ENCODE measurements at places on chromosomes 4 and X.

DNA sequence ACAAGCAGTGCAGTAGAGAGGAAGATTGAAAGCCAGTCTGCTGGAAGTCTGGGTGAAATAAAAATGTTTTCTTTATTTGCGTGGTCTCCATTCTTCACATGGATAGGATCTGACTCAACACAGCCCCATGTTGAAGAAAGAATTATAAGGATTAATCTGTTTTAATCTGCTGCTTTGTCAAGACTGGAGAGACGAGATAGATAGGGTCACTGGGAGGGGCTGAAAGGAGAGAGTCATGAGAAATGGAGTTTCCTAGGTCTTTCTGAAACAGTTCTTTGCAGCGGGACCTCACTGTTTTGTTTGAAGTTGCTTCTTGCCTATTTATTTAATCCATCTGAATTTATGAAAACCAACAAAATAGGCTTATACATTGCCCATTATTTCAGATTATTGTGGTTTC is 32.4 kb upstream of the RHOH start:
- DNase-seq: no peak

GRCh38 chrX:99394456-99394855 is 1015.6 kb downstream of the PCDH19 start:
- DNase-seq: no peak

GRCh38 chrX:152892999-152893891 is 4.6 kb upstream of the ZNF185 start:
- no peak for DNase-seq

DNA sequence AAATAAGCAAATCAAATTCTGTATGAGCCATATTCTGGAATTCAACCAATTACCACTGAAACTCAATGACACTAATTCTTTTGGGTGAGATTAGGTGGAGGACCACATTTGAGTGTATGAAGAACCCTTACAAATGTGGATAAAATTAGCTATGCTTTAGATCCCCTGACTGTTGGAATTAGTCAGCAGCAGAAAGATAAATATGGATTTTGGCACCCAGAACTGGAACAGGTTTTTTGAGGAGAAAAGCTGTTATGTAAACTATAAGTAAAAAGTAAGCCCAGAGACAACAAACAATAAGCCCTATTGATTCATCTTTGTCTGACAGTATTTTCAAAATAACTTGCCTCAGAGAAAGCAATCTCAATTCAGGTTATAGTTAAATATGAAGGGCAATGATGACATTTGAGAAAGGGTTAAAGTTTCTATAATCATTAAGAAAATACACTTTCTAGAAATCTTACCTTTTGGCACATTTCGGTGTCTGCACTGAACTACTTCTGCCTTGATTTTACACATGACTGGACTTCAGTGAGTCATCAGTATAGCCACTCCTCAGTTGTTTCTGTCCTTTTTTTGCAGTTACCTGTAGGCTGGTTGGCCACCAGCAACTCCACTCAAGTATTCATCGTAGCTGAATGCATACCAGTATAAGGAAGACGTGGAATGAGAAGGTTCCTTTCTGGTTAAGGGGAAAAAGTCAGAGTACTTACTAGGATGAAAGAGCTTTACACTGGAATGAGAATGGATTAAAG is 80.0 kb downstream of the KCTD8 start:
- no peak for DNase-seq

GRCh38 chrX:24448762-24449250 is 16.3 kb upstream of the PDK3 start:
- DNase-seq: no peak

- DNase-seq: no peak
These were observed 22.5 kb upstream of the PRDX4 start for GRCh38 chrX:23644744-23645143.

- no peak for DNase-seq
These were observed 1.6 kb downstream of the SCARB2 start for GRCh38 chr4:76211769-76212708.

DNA sequence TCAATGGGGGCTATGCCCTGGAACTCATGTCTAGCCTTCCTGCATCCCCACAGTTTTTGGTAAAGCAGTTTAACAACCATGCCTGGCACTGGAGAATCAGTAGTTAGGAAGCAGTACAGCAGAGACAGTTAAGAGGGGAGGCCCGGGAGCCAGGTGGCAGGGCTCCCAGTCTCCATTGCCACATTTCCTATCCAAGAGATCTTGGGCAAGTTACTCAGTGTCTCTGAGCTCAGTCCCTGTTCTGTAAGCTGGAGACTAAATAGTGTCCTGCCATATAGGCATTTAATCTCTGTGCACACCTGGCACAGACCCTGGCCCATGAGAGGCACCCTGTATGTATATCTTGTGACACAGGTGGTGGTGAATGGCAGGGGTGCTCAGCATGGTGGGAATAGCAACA is 156.1 kb upstream of the EOLA2 start:
- no peak for DNase-seq

- no peak for DNase-seq
These were observed 19.0 kb downstream of the ATP8A1 start for GRCh38 chr4:42637867-42638266.

DNA sequence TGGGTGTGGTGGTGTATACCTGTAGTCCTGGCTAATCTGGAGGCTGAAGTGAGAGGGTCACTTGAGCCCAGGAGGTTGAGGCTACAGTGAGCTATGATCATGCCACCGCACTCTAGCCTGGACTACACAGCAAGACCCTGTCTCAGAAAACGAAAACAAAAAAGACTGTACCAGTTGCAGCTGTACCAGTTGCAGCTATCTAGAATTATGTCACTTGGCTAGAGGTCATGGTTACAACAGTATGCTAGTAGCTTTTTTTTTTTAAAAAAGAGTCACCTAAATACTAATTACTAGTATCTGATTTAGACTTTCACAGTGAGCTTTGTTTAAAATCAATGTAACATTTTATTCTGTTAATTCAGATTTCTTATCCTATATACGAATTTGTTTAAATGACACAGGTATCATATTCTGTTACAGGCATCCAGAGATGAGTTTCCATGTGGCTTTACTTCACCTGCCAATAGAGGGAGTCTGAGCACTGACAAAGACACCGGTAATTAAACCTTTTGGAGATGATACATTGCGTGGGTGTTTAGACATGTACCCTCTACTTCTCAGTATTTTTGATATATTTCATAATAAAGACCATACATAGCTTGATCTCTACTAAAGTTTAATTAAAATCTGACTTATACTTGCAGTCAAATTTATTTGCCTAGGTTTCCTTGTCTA is 100.2 kb upstream of the IL13RA1 start:
- DNase-seq: no peak

GRCh38 chr4:4446434-4446833 is 59.5 kb downstream of the NSG1 start:
- DNase-seq: no peak

DNA sequence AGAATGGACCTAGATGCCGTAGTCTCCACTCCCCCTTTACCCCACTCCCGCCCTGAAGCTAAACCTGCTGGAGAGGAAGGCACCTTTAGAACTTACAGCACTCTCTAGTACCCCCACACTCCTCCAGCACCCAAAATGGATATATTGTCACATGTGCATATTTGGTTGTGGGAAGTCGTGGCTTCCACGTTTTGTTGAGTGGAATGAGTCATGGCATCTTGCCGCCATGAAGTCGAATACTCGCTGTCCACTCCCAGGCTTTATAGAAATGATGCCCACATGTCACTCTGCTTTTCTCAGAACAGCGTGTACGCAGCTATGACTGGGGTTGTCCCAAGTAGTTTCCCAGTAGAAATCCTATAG is 545 bp downstream of the ABCE1 start:
- DNase-seq: no peak

- no peak for DNase-seq
These were observed 34.7 kb downstream of the P2RY8 start for GRCh38 chrX:1502241-1502640.

GRCh38 chrX:52933976-52934703 is 24.2 kb downstream of the FAM156A start:
- peak; percentile 63 for DNase-seq

- DNase-seq: no peak
These were observed 262.7 kb upstream of the ETNPPL start for GRCh38 chr4:109025471-109026076.

GRCh38 chr4:8832113-8832915 is 39.3 kb downstream of the HMX1 start:
- DNase-seq: no peak

DNA sequence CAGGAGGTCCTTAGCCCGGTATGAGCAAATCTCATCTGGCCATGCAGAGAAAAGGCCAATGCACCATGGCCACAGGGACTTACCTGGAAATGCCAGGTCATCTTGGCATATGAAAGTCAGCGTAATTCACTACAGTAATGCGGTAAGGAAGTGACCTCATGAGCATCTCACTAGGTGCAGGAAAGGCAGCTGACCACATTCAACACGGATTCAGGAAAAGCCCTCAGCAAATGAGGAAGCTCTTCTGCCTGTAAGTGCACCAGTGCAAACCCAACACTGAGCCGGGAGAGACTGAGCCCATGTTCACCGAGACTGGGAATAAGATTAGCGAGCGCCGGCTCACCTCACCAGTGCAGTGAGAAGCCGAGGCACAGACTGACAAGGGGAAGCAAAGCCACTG is 23.7 kb downstream of the LRPAP1 start:
- DNase-seq: no peak

GRCh38 chr4:1769692-1770091 is 23.4 kb upstream of the FGFR3 start:
- no peak for DNase-seq

DNA sequence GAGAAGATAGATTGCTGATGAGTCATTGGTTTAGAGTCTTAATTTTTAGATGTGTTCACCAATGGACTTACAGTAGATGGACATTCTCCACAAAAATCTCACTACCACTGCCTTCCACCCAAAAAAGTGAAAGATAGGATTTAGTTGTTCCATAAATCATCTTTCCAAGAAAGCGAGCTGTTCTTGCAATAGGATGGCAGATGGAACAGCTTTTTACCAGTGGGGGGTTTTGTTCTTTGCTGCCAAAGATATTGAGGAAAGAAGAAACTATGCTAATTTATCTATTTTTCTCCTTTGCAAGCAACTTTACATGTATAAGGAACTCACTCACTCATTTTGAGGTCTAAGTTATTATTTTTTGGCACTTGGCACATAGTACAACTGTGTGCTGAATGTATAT is 109.5 kb downstream of the ADGRL3 start:
- no peak for DNase-seq

All from NCI-H187 treated with DMSO at 0.1 percent for 48 hours (cell line).